ENCODE measurements at places on chromosomes 13 and 19.

- no peak for DNase-seq
These were observed 4.0 kb upstream of the ERFL start for GRCh38 chr19:41932259-41932719.

DNA sequence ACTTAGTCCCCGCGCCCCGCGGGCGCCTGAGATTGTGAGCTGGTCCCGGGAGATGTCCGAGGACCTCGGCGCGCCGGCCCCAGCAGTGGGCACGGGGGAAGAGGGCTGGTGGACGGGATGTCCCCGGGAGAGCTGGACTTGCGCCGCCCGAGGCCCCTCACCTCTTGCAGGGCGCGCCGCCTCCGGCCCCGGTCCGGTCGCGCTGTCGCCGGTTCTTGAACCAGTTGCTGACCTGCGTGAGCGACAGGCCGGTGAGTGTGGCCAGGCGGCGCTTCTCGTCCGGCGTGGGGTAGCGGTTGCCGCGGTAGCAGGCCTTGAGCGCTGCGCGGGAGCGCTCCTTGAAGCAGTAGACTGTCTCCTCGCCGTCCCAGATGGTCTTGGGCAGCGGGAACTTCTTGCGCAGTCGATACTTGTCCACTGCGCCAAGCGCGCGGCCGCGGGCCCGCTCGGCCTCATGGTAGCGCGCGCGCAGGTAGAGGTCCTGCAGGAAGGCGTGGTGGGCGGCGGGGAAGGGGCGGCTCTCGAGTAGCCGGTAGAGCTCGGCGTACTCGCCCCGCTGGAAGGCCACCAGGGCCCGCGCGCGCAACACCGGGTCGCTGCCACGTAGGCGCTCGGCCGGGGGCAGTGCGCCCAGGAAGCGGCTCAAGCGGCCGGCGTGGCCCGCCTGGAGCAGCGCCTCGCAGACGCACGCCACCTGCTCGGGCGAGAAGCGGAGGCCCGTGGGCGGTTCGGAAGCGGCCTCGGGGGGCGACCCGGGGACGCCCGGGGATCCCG, 984 bp downstream of the SIX5 start:
- peak; percentile 36 for DNase-seq

DNA sequence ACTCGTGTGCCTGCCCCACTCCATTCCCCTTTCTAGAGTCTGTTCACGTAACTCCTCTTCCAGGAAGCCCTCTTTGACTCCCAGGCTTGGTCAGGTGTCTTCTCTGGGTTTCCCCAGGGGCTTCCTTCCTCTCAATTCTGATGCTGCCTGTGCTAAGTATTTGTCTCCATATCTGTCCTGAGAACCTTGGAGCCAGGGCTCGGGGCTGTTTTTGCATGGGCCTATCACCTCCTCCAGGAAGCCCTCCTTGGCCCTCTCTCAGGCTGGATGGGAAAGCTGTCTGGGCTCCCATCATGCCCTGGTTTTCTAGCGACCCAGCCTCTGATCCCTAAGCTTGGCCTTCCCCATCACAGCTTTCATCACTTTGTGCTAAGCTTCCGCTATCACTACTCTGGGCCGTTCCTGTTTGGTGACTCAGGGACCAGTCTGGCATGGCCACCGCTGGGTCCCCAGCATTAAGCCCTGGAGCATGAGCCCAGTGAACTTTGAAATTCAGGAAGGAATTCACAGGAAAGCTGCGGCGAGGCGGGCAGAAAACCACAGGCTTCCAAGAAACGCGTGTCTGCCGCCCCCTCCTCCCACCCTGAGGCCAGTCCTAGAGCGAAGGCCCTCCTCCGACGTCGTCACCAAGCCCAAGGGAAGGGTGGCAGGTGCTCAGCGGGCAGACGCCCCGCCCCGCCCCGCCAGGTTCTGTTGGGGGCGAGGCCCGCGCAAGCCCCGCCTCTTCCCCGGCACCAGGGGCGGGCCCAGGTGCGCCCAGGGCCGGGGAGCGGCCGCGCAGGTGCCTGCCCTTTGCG, 486 bp upstream of the SPINT2 start:
- DNase-seq = peak; percentile 88

GRCh38 chr19:12133069-12133468, 7.1 kb downstream of the ZNF20 start:
- DNase-seq = peak; percentile 41

- peak; percentile 89 for DNase-seq
These were observed at the start of gene SLITRK1 for GRCh38 chr13:83881917-83882605. SLITRK1 (minus strand) TSS chr13:83882474; CDS start chr13:83881507, 967 bp downstream.

Measured in common myeloid progenitor, CD34-positive (primary cell).